GM13977 (cell line): ENCODE measurements at places on chromosomes 4 and X.

GRCh38 chr4:98932539-98932938, 3.6 kb upstream of the EIF4E start:
- no peak for DNase-seq

DNA sequence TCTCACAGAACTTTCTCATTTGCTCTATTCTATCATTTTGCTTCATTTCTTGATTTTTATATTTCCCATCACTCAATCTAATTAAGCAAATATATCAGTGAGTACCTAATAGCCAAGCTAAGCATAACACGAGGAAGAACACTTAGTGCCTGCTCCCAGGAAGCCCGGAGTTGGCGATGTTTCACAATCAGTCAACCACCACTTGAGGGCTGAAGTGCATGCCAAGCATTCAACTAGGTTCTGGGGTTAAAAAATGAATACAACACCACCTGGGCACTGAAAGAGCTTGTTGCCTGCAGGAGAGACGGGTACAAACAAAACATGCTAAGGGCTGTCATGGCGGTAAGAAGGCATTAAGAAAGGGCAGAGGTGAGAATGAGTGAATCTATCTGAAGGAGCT, 47.5 kb downstream of the UCHL1 start:
- DNase-seq: no peak

DNA sequence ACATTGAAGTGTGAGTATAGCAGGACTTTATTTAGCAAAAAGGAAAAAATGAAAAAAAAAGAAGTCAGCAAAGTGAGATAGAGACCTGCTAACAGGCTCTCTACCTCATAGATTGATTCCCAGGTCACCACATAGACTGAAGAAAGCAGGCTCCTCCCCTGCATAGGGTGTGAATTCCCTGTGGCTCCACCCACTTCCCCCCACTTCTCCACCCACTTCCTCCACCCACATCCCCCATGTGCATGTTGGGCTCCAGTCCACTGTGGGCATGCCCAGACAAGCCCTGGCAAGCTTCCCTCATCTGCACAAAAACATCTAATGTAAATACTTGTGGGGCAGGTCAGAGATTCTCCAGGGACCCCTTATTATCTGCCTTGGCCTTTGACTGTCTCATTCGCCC, 97.8 kb downstream of the TMEM47 start:
- DNase-seq: no peak

- no peak for DNase-seq
Observed at GRCh38 chr4:15551740-15552446, 82.2 kb downstream of the CC2D2A start.

DNA sequence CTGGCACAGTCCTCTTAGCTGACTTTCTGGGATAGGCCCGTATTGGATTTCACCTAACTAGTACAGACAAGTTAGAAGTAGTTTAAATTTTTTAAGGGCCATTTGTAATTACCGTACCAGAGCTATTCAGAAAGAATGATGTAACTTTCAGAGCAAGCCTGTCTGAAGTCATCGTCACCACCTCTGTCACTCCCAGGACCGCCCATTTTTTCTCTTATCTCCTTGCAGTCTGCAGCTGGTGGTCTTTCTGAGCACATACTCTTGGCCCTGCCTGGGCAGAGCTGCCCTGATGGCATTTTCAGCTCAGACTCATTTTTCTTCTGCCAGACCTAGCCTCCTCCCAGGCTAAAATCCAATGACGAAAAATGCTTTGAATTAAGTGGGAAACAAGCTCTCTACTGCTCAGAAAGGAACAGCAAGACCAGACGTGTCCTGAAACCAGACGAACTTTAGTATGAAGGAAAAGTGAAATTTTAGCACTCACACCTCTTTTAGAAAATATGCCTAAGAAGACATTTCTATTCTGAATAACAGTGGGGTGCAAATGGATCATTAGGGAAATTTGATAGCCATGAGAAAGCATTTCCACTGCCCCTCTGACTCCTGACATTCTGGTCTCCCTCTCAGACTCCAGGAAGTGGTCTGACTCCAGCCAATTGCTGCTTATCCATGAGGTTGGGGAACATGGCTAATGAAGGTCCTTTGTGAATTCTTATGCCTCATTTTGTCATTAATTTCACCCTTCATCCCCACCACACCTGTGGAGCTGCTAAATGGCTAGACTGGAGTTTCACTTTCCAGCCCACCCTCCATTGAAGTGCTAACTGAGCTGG, 162.4 kb upstream of the GYPA start:
- no peak for DNase-seq

DNA sequence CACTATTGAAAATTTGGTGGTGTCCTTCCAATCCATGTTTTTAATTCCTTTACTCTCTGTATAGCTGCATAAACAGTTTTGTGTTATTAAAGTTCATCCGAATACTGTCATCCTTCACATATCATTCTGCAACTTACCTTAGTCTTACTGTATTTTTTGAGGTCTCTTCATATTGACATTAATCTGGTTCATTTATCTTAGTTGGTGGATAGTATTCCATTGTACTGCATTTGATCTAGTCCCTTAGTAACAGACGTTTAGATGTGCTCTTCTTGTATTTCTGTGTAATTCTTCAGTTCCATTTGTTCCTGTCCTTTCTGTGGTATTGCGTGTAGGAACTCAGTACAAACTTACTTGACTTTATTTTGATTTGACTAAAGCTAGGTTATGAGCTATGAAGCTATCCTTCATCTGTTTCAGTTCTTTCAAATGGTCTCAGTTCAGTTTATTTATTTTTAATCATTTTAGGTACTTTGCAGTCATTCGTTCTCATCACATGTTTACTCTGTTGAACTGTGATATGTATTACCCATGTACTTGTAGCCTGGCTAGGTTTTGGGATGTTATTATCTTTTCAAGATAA, 41.3 kb downstream of the RAPGEF2 start:
- DNase-seq: no peak

GRCh38 chr4:90027565-90027964, 99.6 kb upstream of the CCSER1 start:
- peak; percentile 12 for DNase-seq

- no peak for DNase-seq
Observed at GRCh38 chrX:96700625-96701024, 16.0 kb downstream of the DIAPH2 start.

DNA sequence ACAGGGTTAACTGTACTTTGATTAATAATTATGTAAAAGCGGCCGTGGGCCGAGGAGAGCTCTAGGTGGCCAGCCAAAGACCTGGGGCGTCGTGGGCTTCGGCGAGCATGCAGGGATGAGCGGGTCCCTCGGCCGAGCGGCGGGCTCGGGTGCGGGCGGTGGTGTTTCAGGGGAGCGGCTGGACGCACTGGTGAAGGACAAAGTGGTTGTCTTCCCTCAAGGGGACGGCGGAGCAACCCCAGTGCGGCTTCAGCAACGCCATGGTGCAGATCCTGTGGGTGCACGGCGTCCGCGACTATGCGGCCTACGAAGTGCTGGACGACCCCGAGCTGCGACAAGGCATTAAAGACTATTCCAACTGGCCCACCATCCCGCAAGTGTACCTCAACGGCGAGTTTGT, 103.0 kb upstream of the C1GALT1C1 start:
- no peak for DNase-seq

- DNase-seq: no peak
Observed at GRCh38 chr4:75561789-75562188, 5.9 kb downstream of the ODAPH start.

- no peak for DNase-seq
Observed at GRCh38 chrX:131060147-131060546, 2.0 kb downstream of the ARHGAP36 start.

GRCh38 chr4:166091912-166092510, 219.0 kb downstream of the TLL1 start:
- peak; percentile 3 for DNase-seq

DNA sequence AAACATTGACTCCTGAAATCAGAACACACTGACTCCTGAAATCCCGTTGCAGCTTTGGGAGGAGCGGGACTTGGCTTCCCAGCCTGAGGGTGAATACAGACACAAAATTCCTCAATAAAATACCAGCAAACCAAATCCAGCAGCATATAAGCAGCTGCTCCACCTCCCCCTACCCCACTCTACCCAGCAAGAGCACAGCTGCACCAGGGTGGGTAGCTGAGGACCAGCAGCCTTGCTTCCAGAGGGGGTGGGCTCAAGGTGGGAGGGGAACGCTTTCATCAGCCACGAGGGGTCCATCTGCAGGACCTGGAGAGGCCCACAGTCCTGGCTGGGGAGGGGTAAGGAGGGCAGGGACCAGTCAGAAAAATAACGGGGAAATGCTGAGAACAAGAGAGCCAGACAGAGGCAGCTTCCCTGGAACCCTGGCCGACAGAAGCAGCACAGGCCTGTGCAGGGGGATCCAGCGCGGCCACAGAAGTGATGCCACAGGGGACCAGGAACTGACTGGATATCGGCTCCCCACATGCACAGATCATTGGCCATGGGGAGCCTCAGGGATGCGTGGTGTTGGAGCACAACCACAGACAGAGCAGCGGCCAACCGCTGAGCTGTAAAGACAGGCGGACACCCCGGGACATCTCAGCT, 49.8 kb downstream of the FGFRL1 start:
- no peak for DNase-seq

DNA sequence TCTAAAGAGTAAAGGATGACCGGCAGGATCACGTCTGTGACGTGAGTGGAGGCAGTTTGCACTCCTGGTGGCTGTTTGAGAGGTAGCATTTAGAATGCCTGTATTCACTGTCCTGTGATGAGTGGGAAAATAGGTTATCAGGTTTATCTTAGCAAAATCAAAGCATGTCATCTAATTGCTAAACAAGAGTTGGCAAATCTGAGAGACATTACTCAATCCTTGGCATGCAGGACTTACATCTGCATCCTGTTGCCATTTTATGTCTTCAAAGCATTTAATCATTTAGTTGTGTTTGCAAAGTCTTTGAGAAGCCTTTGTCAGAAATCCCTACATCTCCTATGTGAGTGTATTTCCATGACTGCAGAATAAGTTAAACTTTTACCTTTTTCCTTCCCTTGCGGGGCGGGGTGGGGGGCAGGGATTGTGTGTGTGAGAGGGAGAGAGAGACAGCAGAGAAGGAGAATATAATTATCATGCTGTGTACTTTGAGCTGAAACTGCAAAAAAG, 41.4 kb upstream of the MSANTD1 start:
- no peak for DNase-seq

DNA sequence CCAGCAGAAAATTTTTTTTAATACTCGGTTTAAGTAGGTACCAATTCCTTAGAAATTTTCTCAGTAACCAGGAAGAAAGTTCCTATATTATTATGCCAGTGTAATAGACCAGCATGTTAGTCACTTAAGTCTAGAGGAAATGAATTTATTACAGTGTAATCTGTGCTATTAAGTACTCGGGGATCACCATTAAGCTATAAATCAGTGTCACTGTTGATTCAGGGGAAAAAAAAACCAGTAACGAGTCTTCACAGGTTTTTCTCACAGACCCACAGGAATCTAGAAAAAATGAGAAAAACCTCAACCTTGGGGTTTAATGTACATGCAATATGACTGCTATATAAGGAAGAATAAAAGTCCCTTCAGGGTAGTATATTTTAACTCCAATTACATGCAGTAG, 138.3 kb upstream of the IL1RAPL2 start:
- no peak for DNase-seq

DNA sequence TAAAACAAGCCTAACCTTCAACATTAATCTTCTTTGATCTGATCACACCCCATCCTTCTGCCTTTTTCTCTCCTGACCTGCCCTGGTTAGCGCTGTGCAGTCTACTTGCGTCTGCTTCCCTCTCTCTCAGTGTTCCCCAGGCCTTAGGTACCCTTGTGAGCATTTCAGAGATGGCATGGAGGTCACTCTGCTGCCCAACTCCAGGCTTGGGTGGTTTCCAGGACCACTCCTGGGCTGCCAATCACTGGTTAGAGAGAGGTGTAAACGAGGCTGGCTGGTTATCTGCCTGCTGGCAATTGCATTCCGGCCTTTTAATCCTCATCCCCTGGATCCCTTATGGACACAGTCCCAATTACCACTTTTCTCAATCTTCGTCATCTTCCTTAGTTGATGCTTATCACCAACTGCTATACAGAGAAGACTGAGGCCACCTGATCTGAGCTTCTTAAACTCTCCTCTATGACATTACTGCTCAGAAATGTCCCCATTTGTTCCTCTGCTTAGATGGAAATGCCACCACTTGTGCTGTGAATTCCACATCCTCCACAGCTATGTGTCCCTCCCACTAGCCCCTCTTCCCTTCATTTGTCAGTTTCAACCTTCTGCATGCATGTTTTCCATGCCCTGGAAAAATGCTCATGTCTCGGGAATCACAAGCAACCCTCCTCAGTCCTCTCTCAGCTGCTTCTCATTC, 29.0 kb upstream of the BCLAF3 start:
- DNase-seq: no peak

DNA sequence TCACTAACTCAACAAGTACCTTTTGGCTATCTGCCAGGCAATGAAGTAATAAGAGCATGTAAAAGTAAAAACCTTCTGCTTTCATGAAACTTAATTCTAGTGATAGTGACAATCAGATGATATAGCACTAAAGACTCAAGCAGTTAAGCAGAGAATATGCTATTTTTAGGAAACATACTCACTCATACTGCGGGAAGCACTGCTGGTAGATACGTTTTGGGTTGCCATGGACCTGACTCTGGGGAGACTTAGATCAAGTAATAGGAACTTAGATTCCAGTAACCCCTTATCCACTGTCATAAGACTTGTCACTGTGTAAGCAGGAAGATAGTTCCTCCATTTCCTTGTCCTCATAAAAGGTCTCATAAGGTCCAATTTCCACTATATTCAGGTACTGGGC, 386.3 kb downstream of the DMD start:
- no peak for DNase-seq

GRCh38 chr4:180314972-180315371, 1928.2 kb upstream of the TENM3 start:
- DNase-seq: peak; percentile 1

DNA sequence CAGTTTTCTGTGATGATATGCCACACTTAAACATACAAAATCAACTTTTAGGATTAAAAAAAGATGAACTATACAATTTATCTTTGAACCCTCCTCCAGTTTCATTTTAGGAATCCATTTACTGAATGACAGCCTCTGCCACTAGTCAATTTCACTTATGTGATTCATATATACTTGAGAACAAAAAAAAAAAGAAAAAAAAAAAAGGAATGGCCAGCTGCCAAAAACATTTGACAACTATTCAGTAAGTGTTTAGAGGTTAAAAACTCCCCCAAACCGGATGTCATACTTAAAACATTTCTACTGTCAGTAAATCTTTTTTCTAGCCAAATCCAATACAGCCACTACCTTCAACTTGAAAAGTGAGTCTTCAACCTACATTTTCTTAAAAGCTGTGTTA, 266.7 kb upstream of the MAGEB2 start:
- no peak for DNase-seq

- DNase-seq: no peak
Observed at GRCh38 chrX:16018291-16018690, 105.1 kb upstream of the GRPR start.

GRCh38 chrX:118736394-118737010, 9.1 kb downstream of the IL13RA1 start:
- no peak for DNase-seq

DNA sequence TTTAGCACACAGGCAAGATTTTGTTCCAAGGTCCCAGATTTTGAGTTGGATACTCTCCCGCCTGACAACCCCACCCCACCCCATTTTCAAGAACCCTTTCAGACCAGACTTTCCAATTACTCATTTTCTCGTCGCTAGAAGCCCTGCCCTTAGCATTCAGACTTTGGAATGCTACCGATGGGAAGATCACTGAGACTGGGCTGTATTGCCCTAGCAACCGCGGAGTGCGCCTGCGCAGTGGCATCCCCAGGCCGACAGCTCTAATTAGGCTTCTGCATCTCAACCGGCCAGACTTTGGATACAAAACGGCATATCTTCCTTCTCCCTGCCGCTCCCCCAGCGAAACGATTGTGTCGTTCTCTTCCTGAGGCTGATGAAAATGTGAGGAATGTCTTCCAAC, 3.4 kb downstream of the MAGEE2 start:
- no peak for DNase-seq

GRCh38 chrX:340641-341423, 22.2 kb upstream of the GTPBP6 start:
- DNase-seq: no peak
